GM23248 (cell line): ENCODE measurements at places on chromosomes 1 and 21. TPM values are rescaled to one million over a fixed set of nuclear protein-coding genes. Genes with fewer than 3 reads are reported as not detected.

DNA sequence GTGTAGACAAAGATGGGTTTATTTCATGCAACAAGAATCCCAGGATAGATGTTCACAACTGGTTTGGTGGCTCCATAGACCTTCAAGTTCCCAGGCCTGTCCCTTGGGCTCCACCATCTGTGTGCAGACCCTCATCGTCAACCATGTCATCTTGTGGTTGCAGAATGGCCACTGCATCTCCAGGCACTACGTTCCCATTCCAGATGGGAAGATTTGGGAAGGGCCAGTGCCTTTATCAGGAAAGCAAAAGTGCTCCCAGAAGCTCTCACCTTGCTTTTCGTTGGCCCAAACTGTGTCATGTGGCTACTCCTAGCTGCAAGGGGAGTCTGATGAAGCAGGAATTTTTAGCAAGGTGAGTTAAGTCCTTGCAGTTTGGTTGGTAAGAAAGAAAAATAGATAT is 12.8 kb downstream of the TMCC2 start:
- H3K27me3 ChIP-seq: no peaks in the 10 kb centered on the region
- H3K36me3 ChIP-seq: no peaks in the 10 kb centered on the region
- no peak overlapping the region for H3K4me3 ChIP-seq
- no peak overlapping the region for H3K27ac ChIP-seq
- no peaks in the 10 kb centered on the region for H3K4me1 ChIP-seq

Gene B3GALT5
- polyA plus RNA-seq: not detected in 2 replicates

GRCh38 chr21:46111857-46112724 is 14.2 kb downstream of the COL6A2 start:
- peaks cover 7% of the 10 kb centered on the region; the same call in 1 of the 2 replicates for H3K4me1 ChIP-seq
- H3K4me3 ChIP-seq: no peak overlapping the region
- no peak for DNase-seq
- no peak overlapping the region for H3K27ac ChIP-seq
- H3K36me3 ChIP-seq: peaks cover 57% of the 10 kb centered on the region
- H3K27me3 ChIP-seq: no peaks in the 10 kb centered on the region

DNA sequence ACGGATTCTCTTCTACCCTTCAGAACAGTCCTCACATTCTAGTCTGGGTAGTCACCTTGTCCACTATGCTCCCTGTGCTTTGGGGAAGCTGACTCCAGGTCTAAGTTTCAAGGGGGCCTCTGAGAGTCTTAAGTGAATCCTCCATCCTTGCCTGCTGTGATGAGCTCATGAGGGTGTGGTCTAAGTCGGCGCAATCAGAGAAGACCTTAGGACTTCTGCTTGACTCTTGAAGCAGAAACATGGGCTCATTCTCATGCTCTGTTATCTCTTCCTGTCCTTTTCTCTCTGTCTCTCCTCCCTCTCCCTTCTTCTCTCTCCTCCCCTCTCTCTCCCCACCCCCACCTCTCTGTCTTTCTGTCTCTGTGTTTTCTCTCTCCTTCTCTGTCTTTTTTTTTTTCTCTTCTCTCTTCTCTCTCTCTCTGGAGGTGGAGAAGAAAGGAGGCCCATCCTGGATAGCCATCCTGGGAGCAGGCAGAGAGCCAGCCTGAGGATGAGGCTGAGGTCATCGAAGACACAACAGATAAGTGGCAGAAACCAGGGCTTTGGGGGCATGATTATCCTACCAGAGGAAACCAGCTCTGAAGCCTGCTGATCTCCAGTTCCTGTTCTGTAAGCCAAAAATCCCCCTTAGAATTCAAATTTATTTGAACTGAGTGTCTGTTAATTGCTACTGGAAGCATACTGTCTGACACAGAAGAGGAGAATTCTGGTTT is 245.6 kb downstream of the SIPA1L2 start:
- peak; percentile 29 for DNase-seq
- H3K4me1 ChIP-seq: peaks cover 11% of the 10 kb centered on the region; the same call in 1 of the 2 replicates
- no peak overlapping the region for H3K27ac ChIP-seq
- no peaks in the 10 kb centered on the region for H3K36me3 ChIP-seq
- no peak overlapping the region for H3K4me3 ChIP-seq
- no peaks in the 10 kb centered on the region; the same call in 1 of the 2 replicates for H3K27me3 ChIP-seq

Gene CHI3L2
- 0.43 and 0.55 TPM in 2 replicates for polyA plus RNA-seq

Gene UMODL1
- polyA plus RNA-seq: not detected in 2 replicates

- no peak for DNase-seq
- H3K27ac ChIP-seq: no peak overlapping the region
- no peaks in the 10 kb centered on the region for H3K27me3 ChIP-seq
- H3K36me3 ChIP-seq: no peaks in the 10 kb centered on the region
- H3K4me1 ChIP-seq: peaks cover 22% of the 10 kb centered on the region
Measured at GRCh38 chr1:197733324-197733723, 42.0 kb downstream of the DENND1B start.

GRCh38 chr1:234609691-234610042 is 311 bp downstream of the IRF2BP2 start:
- H3K36me3 ChIP-seq: peaks cover 34% of the 10 kb centered on the region
- peak overlapping the region; percentile 77 for H3K4me3 ChIP-seq
- H3K4me1 ChIP-seq: peaks cover 32% of the 10 kb centered on the region
- no peaks in the 10 kb centered on the region for H3K27me3 ChIP-seq

GRCh38 chr1:15180945-15181523 is 27.5 kb downstream of the TMEM51 start:
- peaks cover 19% of the 10 kb centered on the region for H3K4me1 ChIP-seq
- no peaks in the 10 kb centered on the region; the same call in 1 of the 2 replicates for H3K27me3 ChIP-seq
- H3K36me3 ChIP-seq: no peaks in the 10 kb centered on the region
- DNase-seq: no peak
- no peak overlapping the region for H3K27ac ChIP-seq

DNA sequence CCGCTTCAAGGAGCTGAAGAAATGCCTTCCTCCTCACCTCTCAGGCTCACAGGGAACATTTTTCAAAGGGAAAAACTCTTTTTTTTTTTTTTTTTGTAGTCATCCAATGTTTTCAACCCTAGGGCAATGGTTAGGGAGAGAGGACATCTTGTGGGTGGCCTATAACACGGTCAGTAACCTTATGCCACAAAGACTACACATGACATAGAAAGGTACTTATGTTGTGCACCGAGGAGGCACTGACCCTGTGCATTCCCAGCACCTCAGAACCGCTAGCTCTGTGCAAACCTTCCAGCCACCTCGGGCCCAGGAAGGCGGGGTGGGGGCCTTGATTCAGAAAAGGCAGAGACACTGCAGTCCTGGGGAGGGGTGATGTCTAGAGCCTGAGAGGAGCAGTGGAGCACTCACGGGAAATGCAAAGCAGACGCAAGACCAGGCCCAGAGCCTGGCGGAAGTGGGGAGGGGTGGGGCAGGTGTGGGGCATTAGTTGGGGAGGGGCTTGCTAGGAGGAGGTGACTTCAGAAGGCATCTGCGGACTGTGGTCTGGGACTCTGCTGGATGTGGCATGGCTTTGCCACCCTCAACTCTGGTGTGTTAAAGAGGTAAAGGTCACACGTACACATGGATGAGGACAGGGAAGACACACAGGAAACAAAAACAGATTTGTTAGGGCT is 68.6 kb downstream of the MDM4 start:
- no peak for DNase-seq
- H3K36me3 ChIP-seq: no peaks in the 10 kb centered on the region
- no peak overlapping the region for H3K4me3 ChIP-seq
- no peaks in the 10 kb centered on the region for H3K27me3 ChIP-seq
- H3K4me1 ChIP-seq: peaks cover 5% of the 10 kb centered on the region; the same call in 1 of the 2 replicates

Gene MYOG
- polyA plus RNA-seq: not detected in 2 replicates

DNA sequence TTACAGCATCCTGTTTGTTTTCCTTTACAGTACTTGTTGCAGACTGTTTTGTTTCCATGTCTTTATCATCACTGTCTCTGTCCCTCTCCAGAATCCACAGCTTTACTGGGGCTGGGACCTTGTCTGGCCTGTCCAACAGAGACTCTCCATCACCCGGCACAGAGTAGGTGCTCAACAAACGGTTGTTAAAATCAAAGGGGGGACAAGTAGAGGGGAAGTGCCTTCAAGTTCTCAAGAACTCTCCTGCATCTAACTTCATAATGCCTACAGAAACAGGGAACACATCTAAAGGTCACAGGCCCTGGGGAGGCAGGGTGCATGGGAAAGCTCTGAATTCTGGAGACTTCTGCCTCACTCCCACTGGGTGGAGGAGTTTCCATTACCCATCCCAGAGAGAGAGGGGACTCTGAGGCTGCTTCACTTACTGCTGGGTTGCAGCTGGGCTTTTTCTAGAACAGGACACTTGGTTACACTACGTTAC is 2.3 kb upstream of the ECE1 start:
- H3K27me3 ChIP-seq: no peaks in the 10 kb centered on the region
- H3K4me1 ChIP-seq: peaks cover 17% of the 10 kb centered on the region
- no peak overlapping the region for H3K4me3 ChIP-seq
- H3K36me3 ChIP-seq: no peaks in the 10 kb centered on the region

- peak; percentile 53 for DNase-seq
- H3K27ac ChIP-seq: no peak overlapping the region
- H3K4me1 ChIP-seq: 0 out of 2 replicates have a peak, but pooled peaks cover 3% of the 10 kb centered on the region
- H3K27me3 ChIP-seq: no peaks in the 10 kb centered on the region
Measured at GRCh38 chr1:220680085-220680687, 10.0 kb upstream of the C1orf115 start.

- DNase-seq: no peak
- H3K36me3 ChIP-seq: no peaks in the 10 kb centered on the region
- H3K4me1 ChIP-seq: peaks cover 18% of the 10 kb centered on the region
- no peak overlapping the region for H3K4me3 ChIP-seq
- no peak overlapping the region for H3K27ac ChIP-seq
Measured at GRCh38 chr1:223695941-223696340, 16.4 kb upstream of the CAPN2 start.

GRCh38 chr1:206446688-206447421 is 23.4 kb upstream of the IKBKE start:
- H3K27me3 ChIP-seq: no peaks in the 10 kb centered on the region
- DNase-seq: no peak
- H3K36me3 ChIP-seq: peaks cover 36% of the 10 kb centered on the region; the same call in 1 of the 2 replicates
- no peak overlapping the region for H3K27ac ChIP-seq

Gene HS2ST1
- 10.1 TPM in 2 replicates for polyA plus RNA-seq

GRCh38 chr1:157751283-157751682 is 25.6 kb downstream of the FCRL2 start:
- no peaks in the 10 kb centered on the region for H3K27me3 ChIP-seq
- H3K4me3 ChIP-seq: no peak overlapping the region
- DNase-seq: no peak
- no peaks in the 10 kb centered on the region for H3K36me3 ChIP-seq
- H3K4me1 ChIP-seq: no peaks in the 10 kb centered on the region

DNA sequence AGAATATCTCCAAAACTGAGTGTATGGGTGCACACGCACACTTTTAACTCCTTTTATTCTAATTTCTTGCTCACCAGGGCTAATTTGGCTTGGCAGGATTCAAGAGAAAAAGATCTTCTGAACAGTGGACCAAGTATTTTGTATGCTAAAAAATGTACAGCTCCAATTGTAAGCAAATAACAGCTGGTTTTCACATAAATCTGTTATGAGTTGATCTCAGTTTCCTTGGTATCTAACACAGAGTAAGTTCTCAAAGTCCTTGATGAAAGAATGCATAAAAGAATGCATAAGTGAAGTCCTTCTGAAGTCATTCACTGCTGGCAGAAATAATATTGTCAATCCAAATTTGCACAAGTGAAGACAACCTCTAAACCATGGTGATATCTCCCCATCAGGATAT is 213.0 kb downstream of the OMA1 start:
- H3K27me3 ChIP-seq: no peaks in the 10 kb centered on the region
- H3K4me3 ChIP-seq: no peak overlapping the region
- DNase-seq: no peak
- H3K4me1 ChIP-seq: no peaks in the 10 kb centered on the region
- no peak overlapping the region for H3K27ac ChIP-seq
- H3K36me3 ChIP-seq: no peaks in the 10 kb centered on the region

DNA sequence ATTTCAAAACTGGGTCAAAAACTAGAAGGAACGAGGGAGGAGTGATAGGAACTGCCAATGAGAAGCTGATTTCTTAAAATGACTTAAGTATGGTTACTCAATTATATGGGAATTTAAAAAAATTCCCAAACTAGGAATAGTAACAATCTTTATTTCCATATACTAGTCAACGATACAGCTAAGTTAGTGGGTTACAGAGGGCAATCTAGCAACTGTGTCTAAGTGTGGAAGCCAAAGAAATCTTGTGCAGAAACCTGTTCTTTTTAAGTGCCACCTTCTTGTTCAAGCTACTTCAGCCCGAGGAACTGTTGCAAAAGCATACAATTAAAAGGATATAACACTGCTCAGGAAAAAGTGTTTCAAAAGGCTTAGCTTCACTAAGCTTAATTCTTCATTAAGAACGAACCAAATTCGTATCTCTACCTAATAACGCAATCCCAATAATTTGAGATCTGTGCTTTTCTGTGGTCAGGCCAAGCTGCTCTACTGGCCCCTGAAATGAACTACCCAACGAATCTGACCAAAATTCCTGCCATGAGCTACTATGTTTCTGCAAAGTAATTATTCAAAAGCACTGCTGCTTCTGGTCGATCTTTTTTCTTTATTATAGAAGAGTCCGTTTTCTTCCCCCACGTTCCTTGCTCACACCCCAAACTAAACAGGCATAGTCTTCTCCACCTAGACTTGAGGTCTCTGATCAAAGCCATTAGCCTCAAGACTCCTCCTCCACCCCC is 1.8 kb downstream of the USP24 start:
- peak; percentile 21 for DNase-seq
- peak overlapping the region; percentile 90 for H3K4me3 ChIP-seq
- no peak overlapping the region for H3K27ac ChIP-seq
- peaks cover 37% of the 10 kb centered on the region for H3K4me1 ChIP-seq

GRCh38 chr1:109946511-109946910 is 35.9 kb downstream of the CSF1 start:
- no peak overlapping the region for H3K27ac ChIP-seq
- H3K4me3 ChIP-seq: no peak overlapping the region
- no peak for DNase-seq
- H3K36me3 ChIP-seq: no peaks in the 10 kb centered on the region

Gene CNKSR1
- 0.10 TPM in 1 of 2 replicates, not detected in the other for polyA plus RNA-seq

- no peak overlapping the region for H3K4me3 ChIP-seq
- H3K27me3 ChIP-seq: no peaks in the 10 kb centered on the region
- H3K36me3 ChIP-seq: no peaks in the 10 kb centered on the region
- DNase-seq: peak; percentile 87
Measured at GRCh38 chr1:16111771-16112595, 38.5 kb upstream of the FAM131C start.

Gene CELA3A
- polyA plus RNA-seq: not detected in 2 replicates

Gene COL11A1
- 6.1 and 7.1 TPM in 2 replicates for polyA plus RNA-seq

- H3K36me3 ChIP-seq: no peaks in the 10 kb centered on the region
- no peak overlapping the region for H3K27ac ChIP-seq
- H3K4me1 ChIP-seq: no peaks in the 10 kb centered on the region
- H3K27me3 ChIP-seq: peaks cover 16% of the 10 kb centered on the region
- no peak for DNase-seq
- no peak overlapping the region for H3K4me3 ChIP-seq
Measured at GRCh38 chr1:1165900-1166421, 7.7 kb upstream of the TTLL10 start.
